H1 (cell line): ENCODE measurements at places on chromosomes 11 and 22.
A peak's percentile ranks its signal among the peaks of the same experiment; 100 is the strongest.

GRCh38 chr22:32985899-32986765 lies 72.0 kb downstream of the SYN3 start:
- no peak overlapping the region for H3K27ac ChIP-seq
- no peak overlapping the region for H3K4me3 ChIP-seq
- peak; percentile 36 for DNase-seq
- H3K36me3 ChIP-seq = peaks cover 6% of the 10 kb centered on the region; the same call in 1 of the 2 replicates
- H3K4me1 ChIP-seq = peaks cover 14% of the 10 kb centered on the region; the same call in 1 of the 2 replicates
- H3K27me3 ChIP-seq = no peaks in the 10 kb centered on the region

DNA sequence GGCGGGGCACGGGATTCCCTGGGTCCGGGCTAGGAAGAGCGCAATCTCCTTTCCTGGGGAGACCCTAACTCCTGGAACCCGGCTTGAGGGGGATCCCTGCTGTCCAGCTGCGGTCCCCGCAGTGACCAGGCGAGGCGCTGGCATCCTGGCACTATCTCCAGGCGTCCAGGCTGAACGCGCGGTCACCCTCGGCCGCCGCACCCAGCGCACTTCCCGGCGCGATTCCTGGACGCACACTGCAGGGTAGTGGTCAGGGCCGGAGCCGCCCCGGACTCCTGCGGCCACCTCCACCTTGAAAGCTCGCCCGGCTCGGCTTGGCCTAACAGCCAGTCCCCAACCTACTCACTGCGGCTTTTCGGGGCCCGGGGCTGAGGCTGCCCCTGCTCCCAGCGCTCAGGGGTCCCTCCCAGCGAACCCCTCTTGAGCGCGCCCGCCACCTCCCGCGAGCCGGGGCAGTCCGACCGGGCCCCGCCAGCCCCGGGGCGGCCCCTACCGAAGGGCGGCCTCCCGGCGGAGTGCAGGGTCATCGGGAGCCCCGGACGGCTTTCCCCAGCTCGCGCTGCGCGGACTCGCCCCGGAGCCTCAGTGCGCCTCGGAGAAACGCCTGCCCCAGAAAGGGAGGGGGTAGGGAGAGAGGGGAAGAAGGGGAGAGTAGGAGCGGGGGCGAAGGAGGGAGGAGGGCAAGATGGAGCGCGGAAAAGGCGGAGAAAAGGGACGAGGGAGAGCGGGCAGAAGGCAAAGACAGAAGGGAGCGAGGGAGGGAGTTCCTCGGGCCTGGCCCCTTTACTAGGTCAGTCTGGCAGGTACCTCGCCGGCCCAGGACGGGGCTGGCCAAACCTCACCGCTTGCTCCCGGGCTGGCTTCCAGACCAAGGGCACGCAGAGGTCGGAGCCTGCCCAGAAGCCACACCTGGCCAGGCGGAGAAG lies 1.0 kb downstream of the POU2AF3 start:
- no peak overlapping the region for H3K27ac ChIP-seq
- H3K4me3 ChIP-seq = peak overlapping the region; percentile 69
- H3K27me3 ChIP-seq = peaks cover 10% of the 10 kb centered on the region; the same call in 1 of the 2 replicates
- H3K4me1 ChIP-seq = peaks cover 6% of the 10 kb centered on the region
- peak; percentile 83 for DNase-seq

- no peaks in the 10 kb centered on the region for H3K36me3 ChIP-seq
- peak; percentile 84 for DNase-seq
- peak overlapping the region; percentile 68 for H3K4me3 ChIP-seq
- no peak overlapping the region for H3K27ac ChIP-seq
Measured at GRCh38 chr11:40293655-40294348, 1165.7 kb downstream of the LRRC4C start.

GRCh38 chr11:134939905-134940304 lies 527.9 kb upstream of the B3GAT1 start:
- H3K27me3 ChIP-seq = no peaks in the 10 kb centered on the region
- H3K4me1 ChIP-seq = peaks cover 5% of the 10 kb centered on the region; the same call in 1 of the 2 replicates

DNA sequence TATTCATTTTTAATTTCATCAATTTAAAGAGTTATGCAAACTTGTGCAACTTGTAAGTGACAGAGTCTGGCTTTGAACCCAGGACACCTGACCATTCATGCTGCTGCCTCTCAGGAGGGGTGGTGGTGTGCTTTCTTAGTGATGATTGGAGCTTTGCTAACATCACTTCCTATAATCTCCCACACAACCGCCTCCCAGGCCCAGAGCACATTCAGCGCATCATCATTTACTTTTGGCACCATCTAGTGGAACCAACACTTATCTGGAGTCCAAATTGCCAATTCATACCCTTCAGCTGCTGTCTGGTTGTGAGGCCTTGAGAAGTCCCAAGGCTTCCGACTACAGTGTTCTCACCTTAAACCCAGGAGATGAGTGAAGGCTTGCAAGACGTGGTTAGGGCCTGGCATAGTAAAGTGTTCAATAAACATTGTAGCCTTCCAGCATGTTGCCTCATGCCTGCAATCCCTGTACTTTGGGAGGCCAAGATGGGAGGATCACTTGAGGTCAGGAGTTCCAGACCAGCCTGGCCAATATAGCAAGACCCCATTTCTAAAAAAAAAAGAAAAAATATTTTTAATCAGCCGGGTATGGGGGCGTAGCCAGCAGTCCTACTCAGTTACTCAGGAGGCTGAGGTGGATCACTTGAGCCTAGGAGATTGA lies 1.1 kb upstream of the TTLL1 start:
- no peaks in the 10 kb centered on the region for H3K4me1 ChIP-seq
- no peak overlapping the region for H3K27ac ChIP-seq
- H3K36me3 ChIP-seq = no peaks in the 10 kb centered on the region
- no peaks in the 10 kb centered on the region for H3K27me3 ChIP-seq
- no peak for DNase-seq

DNA sequence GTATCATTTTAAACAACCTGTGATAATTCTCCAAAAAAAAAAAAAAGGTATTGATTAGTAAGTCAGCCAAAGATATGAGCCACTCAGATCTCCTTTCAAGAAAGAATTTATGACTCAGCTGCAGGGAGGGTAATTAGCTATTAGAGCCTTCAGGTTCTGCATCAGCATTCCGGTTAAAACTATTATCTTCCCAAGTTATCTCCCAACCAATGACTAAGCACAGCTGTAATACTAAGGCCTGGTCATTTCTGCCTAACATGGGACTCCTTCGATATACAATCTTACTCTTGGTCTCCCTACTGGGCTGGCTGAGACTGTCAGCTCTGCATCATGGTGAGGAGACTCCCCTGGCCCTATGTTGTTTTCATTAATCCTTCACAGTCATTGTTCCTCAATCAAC lies 60.4 kb downstream of the SBF2 start:
- no peaks in the 10 kb centered on the region for H3K27me3 ChIP-seq
- no peak for DNase-seq
- no peak overlapping the region for H3K4me3 ChIP-seq
- no peaks in the 10 kb centered on the region for H3K4me1 ChIP-seq
- H3K27ac ChIP-seq = no peak overlapping the region

- no peak for DNase-seq
- peak overlapping the region; percentile 61 for H3K4me3 ChIP-seq
- H3K27me3 ChIP-seq = peaks cover 4% of the 10 kb centered on the region
- H3K27ac ChIP-seq = no peak overlapping the region
- peaks cover 2% of the 10 kb centered on the region for H3K4me1 ChIP-seq
Measured at GRCh38 chr22:38754751-38755154, 1.0 kb downstream of the SUN2 start.

- no peak overlapping the region for H3K4me3 ChIP-seq
- DNase-seq = no peak
- no peaks in the 10 kb centered on the region; the same call in 1 of the 2 replicates for H3K27me3 ChIP-seq
- H3K4me1 ChIP-seq = no peaks in the 10 kb centered on the region
- H3K36me3 ChIP-seq = no peaks in the 10 kb centered on the region
Measured at GRCh38 chr22:26214466-26214865, 45.2 kb downstream of the SEZ6L start.

DNA sequence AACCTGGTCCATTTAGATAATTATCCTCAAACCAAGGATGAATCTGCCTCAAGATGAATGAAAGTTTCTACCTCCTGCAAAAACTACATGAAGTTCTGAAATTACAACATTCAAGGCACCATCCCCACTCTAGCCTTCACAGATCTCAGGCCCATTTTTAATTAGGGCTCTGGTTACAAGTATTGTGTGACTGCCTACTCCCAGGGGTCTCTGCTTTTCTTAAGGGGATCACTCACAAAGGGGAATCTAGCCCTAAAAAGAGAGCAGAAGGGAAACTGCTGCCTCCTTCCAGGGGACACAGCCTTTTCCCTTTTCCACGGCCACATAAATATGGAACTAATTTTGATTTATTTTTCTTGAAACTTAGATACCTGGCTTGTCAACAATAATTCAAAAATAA lies 17.4 kb upstream of the TMEM135 start:
- H3K4me1 ChIP-seq = no peaks in the 10 kb centered on the region
- DNase-seq = no peak
- H3K27ac ChIP-seq = no peak overlapping the region
- H3K27me3 ChIP-seq = no peaks in the 10 kb centered on the region

GRCh38 chr22:40404251-40405177 lies 34.1 kb downstream of the SGSM3 start:
- H3K4me3 ChIP-seq = no peak overlapping the region
- no peak overlapping the region for H3K27ac ChIP-seq
- H3K27me3 ChIP-seq = no peaks in the 10 kb centered on the region
- H3K4me1 ChIP-seq = no peaks in the 10 kb centered on the region

DNA sequence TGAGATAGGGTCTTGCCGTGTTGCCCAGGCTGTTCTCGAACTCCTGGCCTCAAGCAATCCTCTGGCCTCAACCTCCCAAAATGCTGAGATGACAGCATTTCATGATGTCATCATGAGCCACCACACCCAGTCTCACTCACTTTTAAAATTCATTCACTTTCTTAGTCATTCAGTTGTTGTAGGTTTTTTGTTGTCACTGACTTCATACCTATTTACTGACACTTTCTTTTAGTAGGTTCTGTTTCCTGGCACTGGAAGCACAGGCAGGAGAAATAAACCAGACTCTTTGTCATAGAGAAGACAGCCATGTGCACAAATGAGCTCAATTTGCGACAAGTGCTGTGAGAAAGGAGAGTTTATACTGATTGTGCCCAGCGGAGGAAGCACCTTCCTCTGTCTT lies 10.5 kb downstream of the ART5 start:
- H3K27ac ChIP-seq = no peak overlapping the region
- no peaks in the 10 kb centered on the region for H3K4me1 ChIP-seq
- H3K27me3 ChIP-seq = no peaks in the 10 kb centered on the region
- H3K4me3 ChIP-seq = no peak overlapping the region
- no peak for DNase-seq

- no peak for DNase-seq
- H3K27me3 ChIP-seq = no peaks in the 10 kb centered on the region
Measured at GRCh38 chr11:13745165-13745564, 76.7 kb downstream of the FAR1 start.

DNA sequence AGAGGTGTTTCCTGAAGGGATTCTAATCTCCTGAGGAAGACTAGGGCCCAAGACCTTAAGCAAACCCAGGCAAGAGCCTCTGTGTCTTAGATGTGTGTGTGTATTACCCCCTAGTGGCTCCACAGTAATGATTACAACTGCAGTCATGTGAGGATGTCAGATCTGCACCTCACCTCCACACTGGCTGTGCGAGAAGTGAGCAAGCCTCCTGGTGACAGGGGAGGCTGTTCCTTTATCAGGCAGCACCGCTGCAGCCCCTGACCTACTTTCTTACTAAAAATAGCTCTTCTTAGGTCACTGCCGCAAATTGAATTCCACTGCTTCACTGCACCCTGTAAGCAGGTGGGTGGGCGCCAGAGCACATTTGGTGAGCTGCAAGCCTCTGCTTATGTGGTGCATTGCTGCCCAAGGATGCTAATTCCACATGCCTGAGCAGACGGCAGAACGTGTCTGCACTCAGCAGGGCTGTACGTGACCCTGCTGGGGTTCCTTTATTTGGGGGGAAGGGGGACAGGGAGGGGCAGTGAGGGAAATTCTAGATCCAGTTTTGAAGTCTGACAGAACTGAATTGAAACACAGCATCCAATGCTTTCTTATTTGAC lies 112.4 kb downstream of the KCNC1 start:
- no peak overlapping the region for H3K4me3 ChIP-seq
- no peaks in the 10 kb centered on the region for H3K4me1 ChIP-seq
- H3K27me3 ChIP-seq = no peaks in the 10 kb centered on the region
- no peak overlapping the region for H3K27ac ChIP-seq
- no peak for DNase-seq

GRCh38 chr11:17385492-17385891 lies 3.0 kb downstream of the KCNJ11 start:
- no peak overlapping the region for H3K4me3 ChIP-seq
- no peaks in the 10 kb centered on the region for H3K36me3 ChIP-seq
- no peaks in the 10 kb centered on the region; the same call in 1 of the 2 replicates for H3K27me3 ChIP-seq
- no peak overlapping the region for H3K27ac ChIP-seq
- peaks cover 12% of the 10 kb centered on the region; the same call in 1 of the 2 replicates for H3K4me1 ChIP-seq

DNA sequence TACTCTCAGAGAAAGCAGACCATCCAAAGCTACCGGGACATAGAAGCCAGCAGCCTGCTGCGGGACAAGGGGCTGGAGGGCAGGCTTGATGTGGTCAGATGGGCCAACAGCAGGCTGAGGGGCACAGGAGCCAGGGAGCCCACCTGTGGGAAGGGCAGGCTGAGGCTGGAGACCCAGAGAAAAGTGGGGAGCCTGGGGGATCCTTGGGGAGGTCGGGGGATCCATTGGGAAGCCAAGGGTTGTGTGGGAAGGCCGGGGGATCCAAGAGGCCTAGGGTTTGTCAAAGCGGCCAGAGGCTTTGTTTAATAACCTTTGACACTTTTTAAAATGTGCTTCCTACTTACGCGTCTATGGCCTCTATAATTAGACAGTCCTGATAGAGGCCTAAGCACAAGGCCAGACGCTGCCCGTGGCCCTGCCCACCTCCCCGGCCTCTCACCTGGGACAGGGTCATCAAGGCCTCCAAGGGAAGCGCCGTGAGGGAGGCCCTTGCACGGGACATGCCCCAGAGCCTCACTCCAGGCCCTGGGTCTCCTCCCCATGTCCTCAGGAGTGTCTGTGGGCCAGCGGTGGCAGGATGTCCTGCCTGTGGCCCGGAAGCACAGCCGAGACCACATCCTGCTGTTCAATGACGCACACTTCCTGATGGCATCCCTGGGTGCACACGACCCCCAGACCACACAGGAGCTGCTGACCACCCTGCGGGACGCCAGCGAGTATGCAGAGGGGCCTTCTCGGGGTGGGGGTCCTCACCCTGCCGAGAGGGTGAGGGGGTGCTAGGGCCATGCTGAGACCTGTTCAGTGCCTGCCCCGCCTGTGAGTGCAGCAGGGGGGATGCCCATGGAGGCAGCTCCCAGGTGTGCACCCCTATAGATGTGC lies 8.6 kb upstream of the GTSE1 start:
- no peaks in the 10 kb centered on the region for H3K4me1 ChIP-seq
- H3K4me3 ChIP-seq = no peak overlapping the region
- no peaks in the 10 kb centered on the region for H3K27me3 ChIP-seq
- peaks cover 7% of the 10 kb centered on the region for H3K36me3 ChIP-seq

- no peaks in the 10 kb centered on the region for H3K27me3 ChIP-seq
- no peaks in the 10 kb centered on the region for H3K4me1 ChIP-seq
- DNase-seq = peak; percentile 93
- peaks cover 1% of the 10 kb centered on the region; the same call in 1 of the 2 replicates for H3K36me3 ChIP-seq
- H3K27ac ChIP-seq = peak within 1 kb of the TSS; percentile 22; the same call in 1 of the 2 replicates
Measured at GRCh38 chr22:35299673-35300499, at the start of gene TOM1. TSS of gene TOM1 (plus strand) at chr22:35299894. CDS start at chr22:35299929, 35 bp downstream.

DNA sequence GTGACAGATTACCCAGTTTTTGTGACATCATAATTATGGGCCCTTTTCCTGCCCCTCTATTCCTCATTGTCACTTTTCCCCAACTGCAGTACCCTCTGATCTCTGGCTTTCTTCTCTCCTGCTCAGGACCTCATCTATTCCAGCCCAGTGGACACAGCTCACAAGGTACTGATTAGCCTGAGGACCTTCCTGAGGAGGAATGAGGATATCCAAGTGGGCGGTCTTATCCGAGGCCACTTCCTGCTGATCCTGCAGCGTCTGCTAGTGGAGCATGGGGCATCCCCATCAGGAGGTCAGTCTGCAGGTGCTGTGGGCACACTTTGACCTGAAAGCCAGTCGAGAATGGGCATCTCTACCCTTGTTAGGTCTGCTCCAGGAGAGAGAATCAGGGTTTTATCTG lies 24.5 kb upstream of the CCDC134 start:
- no peak overlapping the region for H3K4me3 ChIP-seq
- no peaks in the 10 kb centered on the region for H3K27me3 ChIP-seq
- no peak for DNase-seq
- no peaks in the 10 kb centered on the region for H3K36me3 ChIP-seq
- H3K4me1 ChIP-seq = no peaks in the 10 kb centered on the region
